ENCODE measurements at places on chromosomes 7 and 10. TPM values are rescaled to one million over a fixed set of nuclear protein-coding genes. Genes with fewer than 3 reads are reported as not detected.

DNA sequence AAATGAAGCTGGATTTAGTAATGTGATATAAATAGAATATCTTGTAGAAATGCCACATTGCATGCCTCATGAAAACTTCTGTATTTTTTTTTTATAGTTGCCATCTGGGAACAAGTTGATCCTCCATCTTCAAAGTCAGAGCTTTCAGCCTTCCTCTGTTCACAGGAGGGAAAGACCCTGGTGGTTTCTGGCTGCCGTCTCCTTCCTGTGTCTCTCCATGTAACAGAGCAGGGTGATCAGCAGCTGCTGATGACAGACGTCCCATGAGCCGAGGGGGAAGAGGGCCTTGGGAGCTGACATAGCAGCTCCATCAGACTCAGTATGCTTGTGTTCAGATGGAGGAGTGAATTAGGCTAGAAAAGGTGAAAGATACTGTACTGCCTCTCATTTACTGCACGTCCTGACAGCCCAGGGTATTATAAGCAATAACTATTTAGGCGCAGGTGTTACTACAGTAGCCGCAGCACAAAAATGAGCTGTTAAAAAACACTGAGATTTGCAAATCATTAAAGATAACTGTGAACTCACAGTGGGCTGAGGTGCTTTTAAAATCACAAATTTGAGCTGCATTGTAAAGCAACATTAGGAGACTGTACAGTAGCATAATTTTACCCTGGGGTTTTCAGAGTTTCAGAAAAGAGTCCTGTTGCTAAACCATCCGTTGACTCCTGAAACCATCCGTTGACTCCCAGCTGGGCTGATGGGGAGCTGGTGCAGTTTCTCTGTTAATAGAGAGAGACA lies 103.3 kb downstream of the CFAP58 start:
- DNase-seq, result no peak

GRCh38 chr10:7717767-7718166 lies 14.7 kb downstream of the ITIH2 start:
- DNase-seq, result no peak

- DNase-seq, result no peak
Observed at GRCh38 chr10:11600280-11600679, 11.2 kb downstream of the USP6NL start.

DNA sequence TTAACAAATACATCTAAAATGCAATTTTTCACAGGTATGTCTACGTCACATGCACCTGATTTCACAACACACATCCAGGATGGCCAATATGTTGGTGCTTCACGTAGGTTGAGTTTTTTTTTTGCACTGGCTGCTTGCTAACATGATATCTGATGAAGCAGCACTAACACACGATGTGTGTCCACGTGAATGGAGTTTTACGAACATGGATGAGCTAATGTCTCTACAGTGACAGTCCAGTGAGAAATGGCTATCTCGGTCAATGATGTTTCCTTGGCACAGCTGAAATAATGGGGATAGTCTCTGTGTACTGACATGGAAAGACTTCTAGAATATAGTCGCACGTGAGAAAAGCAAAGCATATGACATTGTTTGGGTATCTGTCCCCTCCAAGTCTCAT lies 563.9 kb upstream of the ADARB2 start:
- DNase-seq, result no peak

C10orf53 gene
- not detected for total RNA-seq

All from SK-MEL-5 (cell line).